ENCODE measurements at places on chromosomes 3 and 15.

DNA sequence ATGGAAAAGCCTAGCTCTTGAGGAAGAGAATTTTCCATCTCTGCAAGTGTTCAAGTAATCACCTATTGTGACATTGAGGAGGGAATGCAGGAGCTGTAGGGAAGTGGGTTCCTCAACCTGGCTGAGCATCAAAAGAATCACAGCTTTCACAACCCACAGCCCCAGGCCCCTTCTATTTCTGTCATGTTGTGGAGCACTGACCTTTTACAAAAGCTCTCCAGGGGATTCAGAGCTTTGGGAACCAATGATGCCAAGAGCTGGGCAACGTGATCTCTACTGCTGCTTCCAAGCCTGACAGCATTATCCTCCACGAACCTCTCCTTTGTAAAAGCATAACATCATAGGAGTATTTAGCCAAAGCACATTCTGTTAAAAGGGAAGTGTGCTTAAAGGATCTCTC is 231.1 kb downstream of the ADAMTS9 start:
- no peak for DNase-seq

DNA sequence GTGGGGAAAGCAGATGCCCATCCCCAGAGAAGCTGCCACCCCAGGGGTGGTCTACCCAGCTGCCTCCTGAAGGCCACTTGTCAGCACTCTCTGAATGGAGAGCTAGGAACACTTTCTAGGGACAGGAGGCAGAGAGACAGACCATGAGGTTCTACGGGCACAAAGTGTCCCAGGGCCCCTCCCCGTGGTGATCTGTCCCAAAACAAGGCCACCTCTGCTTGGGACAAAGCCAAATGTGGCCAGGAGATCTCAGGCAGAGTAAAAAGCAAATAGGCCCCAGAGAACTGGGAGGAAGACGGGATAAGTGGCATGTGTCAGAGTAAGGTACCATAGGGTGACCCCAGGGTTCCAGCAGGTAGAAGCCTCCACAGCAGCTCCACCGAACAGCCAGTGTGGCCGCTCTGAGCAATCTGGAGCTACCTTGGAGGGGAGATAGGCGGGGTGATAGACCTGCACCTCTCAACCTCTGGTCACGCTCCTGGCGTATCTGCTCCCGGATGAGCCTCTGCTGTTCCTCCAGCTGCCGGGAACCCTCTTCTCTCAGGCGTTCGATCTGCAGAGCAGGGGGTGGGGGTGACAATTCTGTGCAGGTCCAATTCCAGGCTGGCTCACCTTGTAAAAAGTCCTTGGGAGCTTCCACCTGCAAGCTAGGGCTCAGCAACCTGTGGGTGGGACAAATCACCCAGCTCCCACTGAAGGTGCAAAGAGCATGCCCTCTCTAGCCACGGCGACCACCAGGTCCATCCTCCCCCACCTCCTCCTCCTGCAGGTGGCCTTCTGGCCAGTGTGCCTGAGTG is 6.2 kb downstream of the C15orf62 start:
- DNase-seq, result no peak

- no peak for DNase-seq
Measured at GRCh38 chr3:111315930-111316587, 225.9 kb upstream of the CD96 start.

GRCh38 chr3:28738425-28738824 is 389.8 kb upstream of the AZI2 start:
- no peak for DNase-seq

DNA sequence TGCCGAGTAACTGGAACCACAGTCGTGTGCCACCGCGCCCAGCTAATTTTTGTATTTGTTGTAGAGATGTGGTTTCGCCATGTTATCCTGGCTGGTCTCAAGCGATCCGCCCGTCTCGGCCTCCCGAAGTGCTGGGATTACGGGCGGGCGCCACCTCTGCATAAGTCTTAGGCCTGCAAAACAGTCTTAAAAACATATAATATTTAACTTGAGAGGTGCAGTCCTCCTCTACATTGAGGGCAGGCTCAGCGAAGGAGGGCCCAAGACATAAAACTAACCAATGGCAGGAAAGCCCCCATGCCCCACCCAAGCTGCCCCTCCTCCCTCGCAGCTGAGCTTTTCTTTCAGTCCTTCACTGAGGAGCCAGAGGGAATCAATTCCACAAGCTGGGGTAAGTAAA is at the start of gene SLC28A2:
Gene SLC28A2 (plus strand): TSS at position 347 of the 400 bp plus-strand sequence. CDS start 982 bp downstream, outside the sequence.
- DNase-seq, result no peak

DNA sequence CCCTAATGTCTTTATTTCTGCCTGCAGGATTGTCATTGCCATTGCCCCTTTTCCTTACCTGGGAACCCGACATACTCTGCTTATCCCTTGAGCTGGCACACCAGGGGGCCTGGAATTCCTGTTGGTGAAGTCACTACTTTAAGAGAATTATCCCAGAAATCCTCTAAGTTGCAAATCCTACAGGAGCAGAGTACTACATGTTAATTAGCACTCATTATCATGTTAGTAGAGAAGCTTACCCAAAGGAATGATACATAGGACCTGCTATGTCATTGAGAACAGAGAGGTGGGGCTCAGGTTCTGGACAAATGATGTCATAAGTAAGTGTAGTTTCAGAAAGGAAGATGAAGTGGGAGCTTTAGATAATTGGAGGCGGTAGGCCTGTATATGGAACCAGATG is 27.4 kb downstream of the SCG5 start:
- no peak for DNase-seq

DNA sequence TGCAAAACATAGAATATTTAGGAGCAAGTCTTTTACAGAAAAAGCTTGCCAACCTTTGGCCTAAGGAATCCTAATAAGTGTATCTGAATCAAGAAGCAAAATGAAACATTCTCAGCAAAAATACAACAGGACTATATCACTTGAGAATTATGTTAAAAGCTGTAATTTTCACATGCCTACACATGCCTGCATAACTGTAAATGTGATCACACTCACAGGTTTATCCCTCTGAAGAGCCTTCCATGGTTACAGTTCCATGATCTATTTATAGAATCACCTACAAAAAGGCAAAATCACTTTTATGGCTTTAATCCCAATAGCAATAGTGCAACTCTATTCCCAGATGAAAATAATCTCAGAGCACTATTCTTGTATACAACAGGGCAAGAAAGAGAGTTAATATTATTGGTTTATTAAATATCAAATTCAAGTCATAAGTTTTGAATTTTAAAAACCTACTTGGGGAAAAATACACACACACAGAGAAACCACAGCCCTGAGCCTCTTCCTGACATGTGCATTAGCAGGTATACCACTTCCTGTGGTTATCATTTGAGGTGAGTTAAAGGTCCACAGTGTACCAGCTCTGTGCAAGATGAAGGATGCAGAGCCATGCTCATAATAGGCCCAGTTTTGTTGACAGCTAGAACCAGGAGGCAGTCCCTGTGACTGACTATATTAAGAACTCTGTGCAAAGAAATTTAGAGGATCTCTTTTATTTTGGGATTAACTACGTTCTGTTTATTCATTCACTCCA is 252.5 kb upstream of the TGFBR2 start:
- DNase-seq, result peak; percentile 62

DNA sequence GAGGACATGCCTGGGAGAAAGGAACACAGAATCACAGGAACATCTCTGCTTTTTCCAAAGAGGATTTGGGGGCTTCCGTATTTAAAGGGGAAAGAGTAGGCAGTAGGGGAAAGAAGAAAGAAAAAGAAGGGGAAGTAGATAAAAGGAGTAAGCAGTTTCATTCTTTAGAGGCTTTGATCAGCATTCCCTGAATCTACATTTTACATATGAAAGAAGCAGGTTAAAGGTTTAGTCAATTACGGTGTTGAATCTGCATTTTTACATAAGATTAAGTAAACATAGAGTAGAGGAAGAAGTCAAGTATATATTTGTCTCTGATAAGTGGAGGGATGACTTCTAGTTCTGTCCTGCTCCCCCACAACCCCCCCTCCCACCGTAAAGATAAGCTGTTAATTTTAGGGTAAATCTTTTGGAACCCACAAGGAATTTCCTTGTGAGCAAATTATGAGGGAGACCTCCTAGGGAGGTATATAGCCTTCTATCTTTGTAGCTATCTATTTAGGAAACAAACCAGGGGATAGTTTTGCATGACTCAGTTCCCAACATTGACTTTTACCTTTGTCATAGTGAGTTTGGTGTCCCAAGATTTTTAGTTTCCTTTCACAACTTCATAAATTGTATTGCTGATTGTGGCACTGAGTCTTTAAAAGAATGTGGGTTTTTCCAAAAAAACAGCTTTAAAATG is 8.7 kb upstream of the P2RY12 start:
- no peak for DNase-seq

DNA sequence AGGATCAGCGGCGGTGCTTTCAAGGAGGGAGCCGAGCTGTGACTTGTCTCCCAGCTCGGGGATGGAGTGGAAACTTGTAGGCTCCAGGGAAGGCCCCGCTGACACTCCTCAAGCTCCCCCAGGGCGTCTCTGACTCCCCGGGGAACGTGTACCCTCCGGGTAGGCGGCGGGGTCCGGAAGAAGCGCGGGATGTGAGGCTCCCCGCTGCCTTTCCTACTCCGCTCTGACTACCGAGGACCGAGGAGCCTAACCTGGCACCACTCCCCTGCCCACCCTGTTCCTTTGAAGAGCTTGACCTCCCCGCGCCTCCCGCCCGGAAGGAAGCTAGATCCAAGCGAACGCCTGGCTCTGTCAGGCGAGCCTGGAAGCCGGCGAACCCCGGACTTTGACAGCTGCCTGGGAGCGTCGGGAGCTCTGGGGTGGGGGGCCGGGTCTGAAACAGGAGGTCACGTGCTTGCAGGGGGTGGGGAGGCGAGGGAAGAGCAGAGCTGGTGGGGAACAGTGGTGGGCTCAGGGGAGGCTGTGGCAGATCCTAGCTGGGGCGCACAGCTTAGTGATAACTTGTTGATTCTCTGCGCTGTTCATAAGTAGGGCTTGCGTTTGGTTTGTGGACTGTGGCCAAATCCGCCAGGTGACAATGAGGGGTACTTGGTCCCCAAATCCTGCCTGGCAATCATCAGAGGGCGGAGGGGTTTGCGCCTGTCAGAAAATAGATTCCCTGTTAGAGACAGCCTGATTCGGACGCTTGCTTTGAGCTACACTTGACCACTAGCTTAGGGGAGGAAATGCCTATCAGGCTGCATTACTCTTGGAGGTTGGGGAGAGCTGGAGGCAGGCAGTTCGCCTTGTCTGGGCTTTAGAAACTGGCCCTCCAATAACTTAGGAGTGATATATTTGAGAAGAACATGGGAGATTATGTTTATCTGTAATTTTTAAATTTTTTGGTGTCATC is 1.2 kb downstream of the CLSTN2 start:
- no peak for DNase-seq

- peak; percentile 44 for DNase-seq
Measured at GRCh38 chr3:49529567-49529966, 24.7 kb upstream of the BSN start.

- no peak for DNase-seq
Measured at GRCh38 chr3:134978658-134979057, 183.6 kb downstream of the EPHB1 start.

- no peak for DNase-seq
Measured at GRCh38 chr3:9914559-9915253, 2.2 kb upstream of the IL17RC start.

DNA sequence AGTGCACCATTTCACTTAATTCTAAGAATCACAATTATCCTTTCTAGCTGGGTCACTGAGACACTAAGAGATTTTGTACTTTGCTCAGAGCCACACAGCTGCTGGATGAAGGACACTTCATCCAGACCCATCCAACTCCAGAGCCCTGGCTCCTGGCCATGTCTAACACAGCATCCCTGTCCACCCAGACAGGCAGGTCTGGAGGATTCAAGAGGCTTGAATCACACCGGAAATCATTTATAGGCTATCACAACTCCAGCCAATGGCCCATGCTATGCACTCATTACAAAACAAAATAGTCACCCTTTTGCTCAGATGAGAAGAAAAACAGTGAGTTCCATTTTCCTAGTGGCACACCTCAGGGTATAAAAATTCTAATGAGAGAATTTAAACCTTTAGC is 198.2 kb upstream of the LMCD1 start:
- DNase-seq, result no peak

DNA sequence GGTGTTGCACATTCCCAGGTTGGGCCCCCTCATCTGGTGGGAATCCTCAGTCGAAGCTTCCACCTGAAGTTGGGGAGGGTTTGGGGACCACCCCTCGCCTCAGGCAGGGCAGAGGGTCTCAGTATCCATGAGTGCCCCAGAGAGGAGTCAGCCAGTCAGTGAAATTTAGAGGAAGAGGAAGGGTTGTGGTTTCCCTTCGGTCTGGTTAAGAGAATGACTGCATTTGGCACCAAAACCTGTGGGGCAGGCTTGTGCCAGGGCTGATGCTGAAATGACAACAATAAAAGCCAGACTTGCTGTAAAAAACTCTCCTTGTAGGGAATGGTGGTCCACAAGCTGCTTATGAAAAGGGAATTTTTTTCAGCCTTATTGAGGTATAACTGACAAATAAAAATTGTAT is 22.6 kb downstream of the LMCD1 start:
- no peak for DNase-seq

GRCh38 chr3:10074666-10075065 is 33.4 kb downstream of the FANCD2OS start:
- DNase-seq, result no peak

DNA sequence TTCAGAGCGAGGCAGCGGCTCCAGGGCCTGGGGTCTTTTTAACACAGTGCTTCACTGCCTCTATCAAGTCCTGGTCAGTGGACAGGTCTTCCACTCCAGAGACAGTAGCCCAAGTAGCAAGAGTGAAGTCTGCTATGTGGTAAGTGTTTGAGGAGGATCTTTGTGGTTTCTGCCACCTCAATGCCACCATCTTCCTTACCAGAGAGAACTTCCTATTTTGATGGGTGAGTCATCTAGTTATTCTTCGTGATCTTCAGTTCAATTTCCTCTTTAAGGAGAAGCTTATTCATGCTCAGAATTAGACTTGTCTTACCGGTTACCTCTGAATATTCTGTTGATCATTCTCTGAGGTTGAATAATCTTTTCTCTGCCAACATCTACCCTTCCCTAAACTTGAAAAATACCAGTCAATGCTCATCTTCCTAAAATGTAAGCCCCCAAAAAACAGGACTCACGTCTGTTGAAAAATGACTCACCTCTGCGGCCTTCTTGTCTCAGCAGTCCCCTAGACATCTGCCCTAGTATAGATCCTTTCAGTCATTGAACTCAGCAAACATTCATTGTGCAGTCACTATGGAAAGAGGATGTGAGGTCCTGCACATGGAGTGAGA is 32.2 kb upstream of the BCL6 start:
- peak; percentile 59 for DNase-seq

- DNase-seq, result no peak
Measured at GRCh38 chr15:79769933-79770759, 126.7 kb downstream of the MTHFS start.

GRCh38 chr15:76793162-76793561 is 112.0 kb downstream of the SCAPER start:
- DNase-seq, result no peak

GRCh38 chr3:8187996-8188395 is 313.6 kb upstream of the LMCD1 start:
- no peak for DNase-seq

Data from T-helper 2 cell treated with Interferon-gamma antibody and Interleukin-4, amounts not matched to agents 5 μg/mL and 100 μg/mL, for 36 hours (primary cell).